ENCODE measurements at places on chromosomes 2 and 18.

GRCh38 chr2:236545814-236546480 is 23.7 kb upstream of the ACKR3 start:
- no peak for DNase-seq

GRCh38 chr2:203623096-203623495 is 83.3 kb upstream of the CD28 start:
- peak; percentile 63 for DNase-seq

DNA sequence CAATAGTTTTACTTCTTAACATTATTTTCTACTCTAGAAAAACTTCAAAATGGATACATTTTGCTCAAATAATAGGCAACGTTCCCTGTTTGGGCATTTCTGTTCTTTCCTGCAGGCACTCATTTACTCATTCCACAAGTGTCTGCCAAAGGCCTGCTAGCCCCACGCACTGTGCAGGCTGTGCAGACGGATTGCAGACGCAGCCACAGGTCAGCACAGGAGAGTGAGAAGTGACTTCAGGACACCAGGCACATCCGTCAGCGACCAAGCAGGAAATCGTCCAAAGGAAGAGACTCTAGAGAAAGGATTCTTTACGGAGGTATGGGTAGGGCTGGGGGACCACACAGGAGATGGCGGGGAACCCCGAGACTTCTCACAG is 103.0 kb upstream of the AGAP1 start:
- DNase-seq = no peak

DNA sequence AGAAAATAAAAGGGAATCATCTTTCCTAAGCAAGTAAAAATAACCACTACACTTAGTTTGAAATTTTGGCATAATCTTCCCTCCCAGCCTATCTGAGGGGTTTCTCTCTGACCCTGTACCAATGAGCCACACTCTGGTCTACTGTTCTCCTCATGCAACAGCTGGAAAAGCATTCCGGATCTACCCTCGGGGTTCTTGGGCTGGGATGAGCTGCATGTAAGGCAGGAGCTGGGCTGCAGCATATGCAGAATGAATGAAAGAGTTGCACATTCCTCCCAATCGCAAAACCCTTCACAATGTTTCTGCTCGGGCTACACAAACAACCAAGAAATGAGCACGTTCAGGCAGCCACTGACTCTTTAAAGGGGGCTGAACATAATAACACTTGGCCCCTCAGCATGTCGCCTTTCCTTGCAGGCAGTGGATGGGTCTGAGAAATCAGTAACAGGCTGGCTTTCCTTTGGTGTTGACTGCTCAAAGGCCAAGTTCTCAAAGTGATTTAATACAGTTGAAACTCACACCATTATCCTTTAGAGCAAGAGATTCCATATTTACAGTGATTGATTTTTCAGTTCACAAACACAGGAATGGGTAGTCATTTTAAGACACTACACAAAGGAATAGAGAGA is 180.4 kb upstream of the ZFP36L2 start:
- DNase-seq = no peak

- no peak for DNase-seq
Observed at GRCh38 chr18:24734058-24734457, 273.6 kb downstream of the HRH4 start.

DNA sequence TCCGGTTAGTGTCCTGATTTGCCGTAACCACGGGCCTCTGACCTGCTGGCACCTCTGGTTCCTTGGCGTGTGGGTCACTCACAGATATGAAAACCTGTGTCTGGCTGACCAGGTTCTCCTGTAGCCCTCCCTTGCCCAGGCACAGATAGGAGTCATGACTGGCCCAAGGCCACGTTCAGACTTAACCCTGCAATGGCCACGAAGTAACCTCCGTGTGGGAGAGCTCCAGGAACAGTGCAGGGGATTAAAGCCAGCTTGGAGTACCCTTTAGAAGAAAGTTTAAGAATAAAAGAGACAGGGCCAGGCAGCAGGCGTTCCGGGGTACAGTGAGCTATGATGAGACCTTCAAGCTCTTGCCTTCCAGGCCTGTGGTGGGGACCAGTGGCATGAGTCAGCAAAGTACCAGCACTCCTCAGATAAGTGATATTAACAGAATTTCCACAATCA is 25.5 kb downstream of the CENPO start:
- no peak for DNase-seq

DNA sequence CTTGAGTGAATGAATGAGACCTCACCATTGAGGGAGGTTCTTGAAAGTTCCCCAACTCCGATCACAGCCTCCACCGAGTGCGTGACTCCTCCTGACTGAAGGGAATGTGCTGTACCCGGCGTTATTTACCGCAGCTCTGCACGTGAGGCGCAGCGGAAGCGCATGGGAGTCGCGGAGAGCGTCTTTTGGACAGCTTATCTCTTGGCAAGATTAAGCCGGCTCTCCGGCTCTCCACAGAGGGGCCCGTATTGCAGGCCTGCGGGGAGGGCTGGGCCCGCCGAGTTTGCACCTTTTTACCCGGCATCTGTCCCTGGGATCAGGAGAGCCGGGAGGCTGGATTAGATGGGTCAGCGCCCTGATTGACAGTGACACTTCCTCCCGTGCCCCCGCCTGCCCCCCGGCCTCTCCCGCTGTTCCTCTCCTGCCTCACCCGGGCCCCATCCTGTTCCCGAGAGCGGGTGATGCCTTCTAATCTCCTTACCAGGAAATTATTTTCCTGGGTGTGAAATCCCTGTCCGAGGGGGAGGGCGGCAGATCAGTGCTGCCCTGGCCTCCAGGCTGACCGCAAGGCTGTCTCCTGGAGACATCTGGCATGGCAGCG is 176.3 kb downstream of the INHBB start:
- no peak for DNase-seq

DNA sequence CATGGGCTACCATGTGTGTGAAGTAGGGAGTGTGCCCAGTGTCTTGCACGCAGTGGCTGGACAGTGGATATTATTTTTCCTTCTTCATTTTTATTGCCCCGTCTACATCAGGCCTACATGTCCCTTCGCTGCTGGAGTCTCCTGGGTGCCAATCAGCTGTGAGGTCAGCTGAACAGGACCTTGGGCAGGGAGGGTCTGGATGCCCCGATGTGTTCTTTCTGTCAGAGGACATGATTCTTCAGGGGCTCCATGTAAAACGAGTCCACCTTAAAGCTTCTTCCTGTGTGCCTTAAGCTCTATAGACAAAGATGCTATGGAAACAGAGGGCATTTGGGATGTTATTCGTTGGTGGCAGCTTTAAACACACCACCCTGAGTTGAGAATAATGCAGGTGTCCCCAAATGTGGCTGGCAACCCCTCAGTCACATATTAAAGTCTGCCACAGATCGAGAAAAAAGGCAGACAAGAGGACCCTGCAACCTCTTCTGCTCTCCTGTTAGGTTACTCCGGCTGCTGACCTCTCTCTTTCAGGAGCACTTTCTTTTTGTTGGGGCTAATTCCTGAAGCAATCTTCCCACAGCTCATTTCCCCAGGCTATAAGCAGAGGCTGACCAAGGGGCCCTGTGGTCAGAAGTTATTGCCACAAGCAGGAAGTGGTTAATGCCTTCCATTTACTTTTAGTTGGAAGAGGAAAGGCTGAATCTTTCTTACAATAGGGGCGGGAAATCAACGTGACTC is 20.0 kb downstream of the GREB1 start:
- DNase-seq = peak; percentile 42

DNA sequence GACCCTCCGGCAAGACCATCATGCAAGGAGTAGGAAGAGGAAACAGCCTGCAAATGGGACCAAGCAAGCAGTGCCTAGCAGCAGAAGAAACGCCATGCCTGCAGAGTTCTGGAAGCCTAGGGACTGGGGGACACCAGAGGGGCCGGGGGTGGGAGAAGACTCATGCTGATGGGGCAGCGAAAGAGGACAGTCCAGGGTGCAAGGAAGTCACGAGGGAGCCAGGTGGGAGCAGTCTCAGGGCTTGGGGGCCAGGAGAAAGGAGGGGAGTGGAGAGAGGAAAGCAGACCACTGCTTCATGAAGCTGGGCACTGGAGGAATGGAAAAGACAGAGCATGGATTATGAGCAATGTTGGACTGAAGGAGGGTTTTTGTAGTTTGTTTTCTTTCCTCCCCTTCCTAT is 119.4 kb upstream of the CAPN13 start:
- DNase-seq = no peak

- DNase-seq = no peak
Observed at GRCh38 chr2:11839916-11840315, 93.5 kb downstream of the LPIN1 start.

All from kidney epithelial cell (primary cell).